GM12878 (cell line): ENCODE measurements at places on chromosomes 3 and 15.

- no peak for DNase-seq
- no peaks in the 10 kb centered on the region for H3K36me3 ChIP-seq
- H3K27ac ChIP-seq = no peak overlapping the region
- no peaks in the 10 kb centered on the region for H3K27me3 ChIP-seq
- no peaks in the 10 kb centered on the region for H3K4me1 ChIP-seq
These were observed 1227.3 kb downstream of the ROBO1 start for GRCh38 chr3:78540485-78540884.

GRCh38 chr3:23748398-23749110 lies 57.2 kb upstream of the UBE2E1 start:
- no peak overlapping the region for H3K27ac ChIP-seq
- H3K36me3 ChIP-seq = no peaks in the 10 kb centered on the region
- no peaks in the 10 kb centered on the region for H3K4me1 ChIP-seq
- no peaks in the 10 kb centered on the region for H3K27me3 ChIP-seq
- no peak for DNase-seq
- H3K4me3 ChIP-seq = no peak overlapping the region

DNA sequence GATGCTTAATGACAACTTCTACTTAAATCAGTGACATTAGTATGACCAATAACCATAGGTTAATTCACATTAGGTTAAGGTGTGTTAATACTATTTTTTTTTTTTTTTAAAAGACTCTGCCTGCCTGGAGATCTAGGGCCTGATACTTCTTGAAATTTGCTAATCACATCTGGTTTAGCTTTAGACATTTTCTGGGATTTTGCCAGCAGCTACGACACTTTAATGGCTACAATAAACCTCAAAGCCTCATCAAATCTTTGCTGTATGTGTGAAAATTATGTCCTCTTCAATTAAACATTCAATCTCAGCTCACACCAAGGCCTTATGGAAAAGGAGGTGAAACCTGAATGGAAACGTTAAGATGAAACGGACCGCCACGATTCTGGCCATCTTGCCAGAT lies 167.9 kb downstream of the GREM1 start:
- no peak for DNase-seq
- no peak overlapping the region for H3K4me3 ChIP-seq
- H3K27me3 ChIP-seq = no peaks in the 10 kb centered on the region
- no peaks in the 10 kb centered on the region for H3K36me3 ChIP-seq
- no peaks in the 10 kb centered on the region for H3K4me1 ChIP-seq

DNA sequence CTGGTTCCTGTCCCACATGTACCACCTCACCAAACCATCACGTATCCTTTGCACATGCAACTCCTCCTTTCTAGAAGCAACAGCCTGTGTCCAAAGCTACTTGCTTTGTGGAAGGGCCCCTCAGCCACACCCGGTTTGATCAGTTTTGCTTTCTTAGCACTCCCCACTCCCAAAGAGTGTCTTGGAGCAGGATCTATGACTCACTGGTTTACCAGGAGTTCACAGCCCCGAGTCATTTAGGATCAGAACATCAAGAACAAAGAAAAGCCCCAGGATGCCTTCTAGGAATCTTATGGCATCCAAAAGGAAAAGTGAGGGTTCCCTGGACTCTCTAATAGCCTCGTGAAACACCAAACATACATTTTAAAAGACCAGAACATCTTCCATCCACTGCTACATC lies 50.7 kb upstream of the IGF1R start:
- H3K36me3 ChIP-seq = no peaks in the 10 kb centered on the region
- peaks cover 4% of the 10 kb centered on the region for H3K4me1 ChIP-seq
- DNase-seq = no peak
- H3K27me3 ChIP-seq = no peaks in the 10 kb centered on the region
- H3K4me3 ChIP-seq = no peak overlapping the region

- H3K27ac ChIP-seq = no peak overlapping the region
- no peak overlapping the region for H3K4me3 ChIP-seq
- DNase-seq = no peak
- H3K27me3 ChIP-seq = no peaks in the 10 kb centered on the region
These were observed 14.8 kb downstream of the CYP1A2 start for GRCh38 chr15:74763416-74763815.

- DNase-seq = no peak
- no peaks in the 10 kb centered on the region for H3K27me3 ChIP-seq
- H3K27ac ChIP-seq = no peak overlapping the region
- no peaks in the 10 kb centered on the region for H3K36me3 ChIP-seq
- peaks cover 19% of the 10 kb centered on the region for H3K4me1 ChIP-seq
- H3K4me3 ChIP-seq = no peak overlapping the region
These were observed 173.8 kb downstream of the ADAMTS17 start for GRCh38 chr15:100167884-100168375.

DNA sequence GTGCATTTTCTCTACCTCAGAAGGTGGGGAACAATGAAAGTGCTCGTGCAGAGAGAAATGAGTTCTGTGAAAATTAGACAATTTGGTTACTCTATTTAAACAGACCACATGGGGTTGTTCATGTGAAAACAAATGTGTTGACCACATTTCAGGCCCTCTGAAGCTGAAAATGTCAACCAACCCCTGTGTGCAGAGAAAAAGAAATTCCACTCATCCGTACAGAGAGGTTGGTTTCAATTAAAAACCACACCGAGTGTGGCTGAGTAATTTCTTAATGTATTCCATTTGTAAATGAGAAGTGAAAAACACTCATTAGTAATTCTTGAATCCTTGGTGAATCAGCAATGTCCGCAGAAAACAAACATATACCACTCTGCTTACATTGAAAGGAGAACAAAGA lies 46.9 kb upstream of the SLC7A14 start:
- peak; percentile 95 for DNase-seq
- H3K27ac ChIP-seq = no peak overlapping the region
- H3K36me3 ChIP-seq = no peaks in the 10 kb centered on the region

DNA sequence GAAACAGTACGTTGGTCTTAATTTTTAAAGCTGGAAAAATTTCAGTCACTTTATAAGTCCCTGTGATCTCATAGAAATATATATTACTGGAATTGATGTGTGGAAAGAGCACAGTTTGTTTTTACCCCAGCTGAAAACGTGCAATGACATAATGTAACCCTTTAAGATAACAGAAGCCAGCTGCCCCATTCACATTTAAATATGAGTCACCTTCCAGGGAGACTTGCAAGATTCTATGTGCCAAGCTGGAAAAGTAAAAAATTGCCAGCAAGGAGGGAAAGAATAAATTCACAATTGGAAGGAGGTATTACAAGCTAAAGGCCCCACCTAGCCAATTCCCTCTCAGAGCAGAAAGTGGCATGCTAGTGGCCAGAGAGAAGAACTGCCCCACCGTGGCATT lies 50.2 kb downstream of the SAMMSON start:
- DNase-seq = no peak
- no peaks in the 10 kb centered on the region; the same call in 1 of the 2 replicates for H3K27me3 ChIP-seq
- no peaks in the 10 kb centered on the region for H3K4me1 ChIP-seq
- no peaks in the 10 kb centered on the region for H3K36me3 ChIP-seq
- no peak overlapping the region for H3K4me3 ChIP-seq

DNA sequence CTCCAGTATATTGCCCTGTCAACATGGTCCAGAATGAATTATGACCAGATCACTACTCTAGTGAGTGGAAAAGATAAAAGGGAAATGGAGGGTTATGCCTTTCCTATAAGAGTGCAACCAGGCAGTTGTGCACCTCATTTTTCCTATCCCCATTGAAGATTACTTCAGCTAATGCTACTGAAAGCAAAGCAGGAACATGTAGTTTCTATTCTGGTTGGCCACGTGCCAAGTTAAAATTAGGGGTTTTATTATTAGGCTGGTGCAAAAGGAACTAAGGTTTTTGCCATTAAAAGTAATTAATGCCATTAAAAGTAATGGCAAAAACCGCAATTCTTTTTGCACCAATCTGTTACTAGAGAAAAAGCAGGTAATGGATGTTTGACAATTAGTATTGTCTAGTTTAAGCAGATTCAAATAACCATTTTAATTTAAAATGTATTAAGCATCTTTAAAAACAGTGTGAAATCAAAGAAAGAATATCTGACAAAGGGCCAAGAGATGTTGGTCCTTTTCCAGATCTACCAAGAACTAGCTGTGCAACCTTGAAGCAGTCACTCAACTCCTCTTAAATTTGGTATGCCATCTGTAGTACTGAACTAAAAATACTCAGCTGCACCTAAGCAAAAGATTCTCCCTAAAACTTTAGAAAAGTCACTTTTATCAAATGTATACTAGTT lies 567.5 kb upstream of the CCDC54 start:
- DNase-seq = no peak
- H3K27me3 ChIP-seq = no peaks in the 10 kb centered on the region
- no peak overlapping the region for H3K4me3 ChIP-seq
- no peak overlapping the region for H3K27ac ChIP-seq
- no peaks in the 10 kb centered on the region for H3K36me3 ChIP-seq
